Stimulated activated CD8-positive, alpha-beta memory T cell treated with anti-CD3 and anti-CD28 coated beads, Interleukin-4, amount 100 ng/mL, for 1 hour (primary cell): ENCODE measurements at places on chromosomes 1 and 21.

- no peak for DNase-seq
Measured at GRCh38 chr1:146001709-146002108, 5.3 kb upstream of the TXNIP start.

GRCh38 chr1:65497256-65497830 is 76.9 kb downstream of the LEPR start:
- DNase-seq, result no peak

DNA sequence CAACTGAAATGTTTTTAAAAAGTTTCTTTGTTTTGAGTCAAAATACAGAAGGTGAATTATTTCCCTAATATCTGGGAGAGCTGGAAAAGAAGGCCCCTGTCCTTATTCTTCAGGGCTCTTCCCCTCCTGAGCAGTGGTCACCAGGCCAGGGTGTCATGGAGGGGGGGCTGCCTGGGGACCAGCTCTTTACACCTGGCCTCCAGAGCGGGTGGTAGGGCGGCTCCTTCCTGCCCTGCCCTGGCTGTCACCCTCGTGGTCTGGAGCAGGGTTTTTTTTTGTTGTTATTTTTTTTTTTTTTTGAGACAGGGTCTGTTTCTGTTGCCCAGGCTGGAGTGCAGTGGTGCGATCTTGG is 6.6 kb downstream of the SKI start:
- no peak for DNase-seq

DNA sequence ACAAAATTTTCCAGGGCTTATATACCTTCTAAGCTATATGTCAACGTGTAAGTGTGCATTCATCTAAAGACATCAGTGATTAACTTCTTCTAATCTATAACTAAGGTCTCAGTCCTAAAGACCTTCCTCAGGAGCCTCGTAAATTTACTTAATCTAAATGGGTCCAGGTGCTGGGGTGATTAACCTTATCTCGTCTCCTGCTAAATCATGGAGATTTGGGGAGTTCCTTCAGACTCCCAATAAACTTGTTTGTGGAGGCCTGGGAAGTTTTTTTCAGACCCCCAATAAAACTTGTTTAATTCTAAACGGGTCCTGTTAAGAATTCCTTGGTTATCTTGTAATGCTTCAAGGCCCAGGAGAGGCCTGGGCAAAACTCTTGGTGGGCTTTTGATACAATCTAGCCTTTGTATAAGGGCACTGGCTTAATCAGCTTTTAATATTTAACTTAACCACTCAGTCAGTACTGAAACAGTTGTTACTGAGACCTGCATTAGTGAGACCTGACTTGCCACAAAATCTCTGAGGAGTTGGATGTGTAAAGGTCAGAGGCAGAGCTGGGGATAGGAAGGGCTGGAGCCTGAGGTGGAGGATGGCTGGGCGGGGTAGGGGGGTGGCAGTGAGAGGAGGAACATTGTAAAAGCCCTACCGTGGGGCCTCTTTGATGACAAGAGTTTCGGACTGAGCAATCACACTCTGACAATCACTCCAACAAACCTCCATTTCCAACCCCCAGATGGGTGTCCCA is 6.2 kb upstream of the HMGCS2 start:
- DNase-seq, result no peak

DNA sequence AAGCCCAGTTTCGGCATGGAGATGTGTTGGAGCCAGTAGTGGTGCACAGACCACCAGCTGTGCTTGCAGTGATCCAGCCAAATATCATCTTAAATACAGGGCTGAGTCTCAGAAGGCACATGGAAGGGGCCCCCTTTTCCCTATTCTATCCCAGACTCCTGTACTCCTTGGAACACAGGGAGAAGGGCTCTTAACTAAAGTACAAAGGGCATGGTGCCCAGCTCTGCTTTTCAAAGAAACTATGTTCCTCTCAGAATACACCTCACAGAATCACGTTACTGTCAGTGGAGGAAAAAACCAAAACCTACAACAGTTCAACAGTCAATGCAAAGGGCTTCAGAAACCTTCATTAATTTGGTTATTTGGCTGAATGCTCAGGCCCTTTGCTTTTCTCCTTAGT is 180.6 kb upstream of the C1orf105 start:
- no peak for DNase-seq

- DNase-seq, result no peak
Measured at GRCh38 chr1:18285538-18285924, 177.9 kb downstream of the IGSF21 start.

DNA sequence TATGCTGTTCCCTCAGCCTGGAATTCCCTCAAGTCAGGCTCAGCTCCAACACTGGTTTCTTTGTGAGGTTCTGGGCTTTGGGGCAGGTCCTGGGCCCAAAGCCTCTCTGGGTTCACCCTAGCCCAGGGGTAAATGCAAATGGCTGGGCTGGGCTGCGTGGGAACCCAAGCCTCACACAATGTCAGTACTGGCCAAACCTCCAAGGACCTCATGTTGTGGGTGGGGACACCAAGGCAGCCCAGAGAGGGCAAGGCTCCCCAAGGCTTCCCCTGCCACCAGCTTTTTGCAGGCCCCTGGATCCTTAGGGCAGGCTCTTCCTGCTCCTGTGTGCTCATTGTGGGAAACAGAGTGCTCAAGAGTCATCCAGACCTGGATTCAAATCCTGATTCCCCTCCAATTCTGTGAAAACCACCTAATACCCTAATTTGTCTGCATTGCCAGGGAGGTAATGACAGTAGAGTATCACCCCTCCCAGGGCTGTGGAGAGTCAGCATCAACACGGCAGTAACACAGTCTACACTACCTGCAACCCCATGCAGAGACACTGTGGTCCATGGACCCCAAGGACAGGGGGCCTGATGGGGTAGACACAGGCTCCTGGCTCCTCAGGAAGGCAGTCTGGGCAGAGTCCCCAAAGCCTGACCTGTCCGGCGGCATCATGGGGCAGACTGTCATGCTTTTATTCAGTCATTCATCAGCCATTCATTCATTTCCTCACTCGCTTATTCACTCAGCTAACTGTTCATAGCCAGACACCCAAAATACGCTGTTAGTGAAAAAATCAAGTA is 85.7 kb downstream of the DMRTB1 start:
- no peak for DNase-seq

DNA sequence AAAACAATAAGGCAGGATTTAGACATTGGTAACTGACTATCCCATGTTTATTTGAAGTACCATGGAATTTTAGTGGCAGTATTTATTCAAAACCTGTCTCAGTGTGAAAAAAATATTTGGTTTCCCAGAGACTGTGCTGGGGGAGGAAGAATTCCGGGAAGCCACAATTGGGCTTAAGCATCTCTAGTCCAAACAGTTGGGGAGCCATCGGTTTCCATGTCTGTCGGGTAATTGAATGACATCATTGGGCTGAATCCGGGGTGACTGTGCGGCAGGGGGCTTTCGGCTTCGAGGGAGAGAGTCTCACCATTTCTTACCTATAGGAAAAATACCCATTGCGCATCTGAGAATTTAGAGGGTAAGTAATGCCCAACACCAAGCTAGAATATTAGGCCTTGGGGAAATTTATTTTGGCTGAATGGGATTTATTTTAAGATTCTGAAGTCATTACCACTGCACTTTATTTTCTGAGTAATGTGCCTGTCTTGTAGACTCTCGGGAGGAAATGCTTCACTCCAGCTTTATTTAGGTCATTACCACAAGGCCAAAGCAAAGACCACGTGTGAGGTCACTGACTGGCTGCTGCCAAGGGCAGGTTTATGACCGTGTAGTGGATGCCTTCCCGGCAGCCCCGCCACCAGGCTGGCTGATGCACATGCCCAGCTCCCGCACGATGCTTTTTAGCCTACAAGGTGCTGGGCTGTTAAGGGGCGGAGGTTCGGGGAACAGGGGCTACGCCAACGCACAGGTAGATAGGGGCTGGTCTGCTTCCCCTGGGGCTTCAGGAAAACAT is 23.1 kb upstream of the UMODL1 start:
- no peak for DNase-seq

GRCh38 chr21:44892536-44893277 is 19.2 kb upstream of the PTTG1IP start:
- DNase-seq, result peak; percentile 47

DNA sequence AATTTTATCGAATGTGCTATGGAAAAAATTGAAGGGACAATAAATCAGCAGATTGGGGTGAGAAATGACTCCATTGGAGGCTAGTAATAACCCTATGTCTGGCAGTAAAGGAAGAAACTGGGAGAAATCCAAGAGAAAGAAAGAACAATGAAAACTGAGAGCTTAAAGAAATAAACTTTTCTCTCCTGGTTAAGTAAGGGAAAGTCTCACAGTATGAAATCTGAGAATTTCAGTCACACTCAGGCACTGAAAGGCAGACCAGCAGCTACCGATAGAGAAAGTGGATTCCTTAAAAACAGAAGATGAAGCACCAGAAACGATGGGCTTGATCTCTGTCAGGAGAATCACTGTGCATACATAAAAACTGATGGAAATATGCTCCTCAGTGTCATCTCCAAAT is 404.2 kb downstream of the PLPP3 start:
- no peak for DNase-seq

- DNase-seq, result no peak
Measured at GRCh38 chr1:107413546-107413945, 272.7 kb downstream of the NTNG1 start.

GRCh38 chr1:15433471-15433870 is 4.8 kb upstream of the CTRC start:
- DNase-seq, result no peak

GRCh38 chr1:87989346-87989745 is 660.7 kb downstream of the LMO4 start:
- no peak for DNase-seq

- DNase-seq, result no peak
Measured at GRCh38 chr1:19311503-19311930, 427 bp downstream of the AKR7A2 start.

DNA sequence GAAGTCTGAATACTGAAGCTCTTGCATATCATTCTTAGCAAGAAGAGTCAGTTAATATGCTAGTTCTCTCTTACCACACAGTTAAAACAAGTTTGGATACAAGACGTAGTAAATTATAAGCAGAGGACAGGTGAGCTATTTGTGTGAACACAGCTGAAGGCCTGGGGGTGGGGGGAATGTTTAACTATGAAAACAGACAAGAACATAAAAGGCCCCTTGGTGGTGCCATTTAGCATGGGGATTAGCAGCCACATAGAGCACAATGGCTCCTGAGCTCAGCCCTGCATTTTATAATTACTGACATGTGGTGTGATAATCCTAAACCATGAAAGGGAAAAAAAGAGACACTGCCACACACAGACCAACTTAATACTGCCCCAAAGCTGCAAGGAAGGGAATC is 94.8 kb downstream of the TGFBR3 start:
- DNase-seq, result no peak

- DNase-seq, result no peak
Measured at GRCh38 chr1:216903382-216903740, 180.1 kb upstream of the ESRRG start.

- DNase-seq, result no peak
Measured at GRCh38 chr1:2442661-2443060, 30.3 kb upstream of the PEX10 start.

DNA sequence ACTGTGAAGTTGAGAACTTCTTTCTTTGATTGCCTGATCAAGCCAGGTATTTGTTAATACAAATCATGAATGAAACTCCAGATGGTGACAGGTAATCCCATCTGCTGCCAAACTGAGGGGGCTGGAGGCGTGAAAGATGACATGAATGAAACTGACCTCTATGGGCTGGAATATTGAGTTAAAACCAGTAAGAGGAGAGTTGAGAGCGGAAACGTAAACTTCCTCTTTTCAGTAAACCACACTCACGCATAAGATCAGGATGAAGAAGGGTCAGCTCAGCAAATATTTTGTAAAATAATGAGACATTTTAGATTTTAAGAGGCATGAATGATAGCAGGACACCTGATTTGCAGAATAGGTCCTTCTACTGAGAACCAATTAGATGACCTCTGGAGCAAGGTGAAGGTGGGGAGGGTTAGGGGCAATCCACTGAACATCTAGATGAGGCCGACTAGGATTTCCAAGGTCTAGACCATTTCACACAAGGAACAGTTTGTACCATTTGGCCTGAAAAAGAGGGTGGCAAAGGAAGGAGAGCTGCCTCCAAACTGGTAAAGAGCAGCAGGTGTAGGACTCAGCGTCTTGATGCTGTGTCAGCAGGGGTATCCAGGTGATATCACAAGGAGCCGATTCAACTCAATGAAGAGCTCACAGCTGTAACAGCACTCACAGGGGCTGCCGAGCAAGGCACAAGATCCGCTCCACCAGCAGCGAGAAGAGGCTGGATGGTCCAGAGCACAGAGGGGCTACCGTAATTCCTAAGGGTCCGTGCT is 132.6 kb downstream of the NTPCR start:
- no peak for DNase-seq

- no peak for DNase-seq
Measured at GRCh38 chr1:156703741-156704140, 1.6 kb downstream of the CRABP2 start.

DNA sequence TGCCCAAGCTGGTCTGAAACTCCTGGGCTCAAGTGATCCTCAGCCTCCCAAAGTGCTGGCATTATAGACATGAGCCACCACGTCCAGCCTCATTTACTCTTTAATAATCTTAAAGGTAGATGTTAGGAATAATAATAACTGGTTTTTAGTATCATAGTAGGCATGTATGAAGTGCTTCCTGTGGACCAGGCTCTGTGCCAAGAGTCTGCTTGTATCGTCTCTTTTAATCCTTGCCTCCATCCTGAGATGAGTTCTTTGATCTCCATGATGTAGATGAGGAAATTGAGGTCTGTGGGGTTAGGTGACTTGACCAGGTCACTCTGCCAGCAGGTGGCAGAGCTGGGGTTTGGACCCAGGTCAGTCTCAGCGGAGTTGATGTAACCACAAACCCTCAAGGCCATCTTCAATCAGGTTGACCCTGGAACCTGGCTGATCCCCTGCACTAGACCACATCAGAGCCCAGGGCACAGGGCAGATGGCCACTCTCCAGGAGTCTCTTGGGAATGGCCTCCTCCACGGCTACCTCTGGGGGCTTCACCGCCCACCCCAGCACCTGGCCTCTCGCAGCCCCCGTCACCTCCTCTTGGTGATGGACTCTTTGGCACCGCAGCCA is 11.3 kb downstream of the EFHD2 start:
- DNase-seq, result no peak

DNA sequence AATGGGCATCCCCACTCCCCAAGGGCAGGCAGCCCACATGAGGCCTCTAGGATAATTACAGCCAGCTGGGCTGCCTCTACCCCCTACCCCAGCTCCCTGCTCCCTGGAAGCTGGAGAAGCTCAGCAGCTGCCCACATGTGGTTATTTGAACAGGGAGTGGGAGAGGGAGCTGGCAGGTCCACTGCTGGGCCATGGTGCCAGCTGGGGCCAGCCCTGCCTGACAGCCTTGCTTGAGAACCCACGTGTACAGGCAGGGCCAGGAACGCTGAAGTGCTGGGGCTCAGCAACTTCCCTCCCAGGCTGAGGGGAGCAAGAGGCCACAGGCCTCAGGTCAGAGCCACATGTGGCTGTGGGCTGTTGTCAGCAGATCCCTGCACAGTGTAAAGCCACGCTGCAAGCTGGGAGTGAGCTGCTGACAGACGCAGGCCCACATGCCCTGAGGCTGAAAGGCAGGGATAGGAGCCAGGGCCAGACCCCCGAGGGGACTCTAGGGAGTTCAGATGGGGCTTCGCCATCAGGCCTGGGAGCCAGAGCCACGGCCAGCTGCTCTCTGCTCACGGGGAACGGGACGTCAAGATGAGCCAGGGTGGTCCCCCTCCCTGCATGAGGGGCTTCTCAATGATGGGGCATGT is 129.0 kb downstream of the SYF2 start:
- DNase-seq, result no peak

- DNase-seq, result no peak
Measured at GRCh38 chr1:226033582-226033981, 28.9 kb upstream of the H3-3A start.
